ENCODE measurements at places on chromosomes 6 and 20.

- no peak for DNase-seq
Measured at GRCh38 chr6:107077710-107078109, 37.6 kb downstream of the BEND3 start.

DNA sequence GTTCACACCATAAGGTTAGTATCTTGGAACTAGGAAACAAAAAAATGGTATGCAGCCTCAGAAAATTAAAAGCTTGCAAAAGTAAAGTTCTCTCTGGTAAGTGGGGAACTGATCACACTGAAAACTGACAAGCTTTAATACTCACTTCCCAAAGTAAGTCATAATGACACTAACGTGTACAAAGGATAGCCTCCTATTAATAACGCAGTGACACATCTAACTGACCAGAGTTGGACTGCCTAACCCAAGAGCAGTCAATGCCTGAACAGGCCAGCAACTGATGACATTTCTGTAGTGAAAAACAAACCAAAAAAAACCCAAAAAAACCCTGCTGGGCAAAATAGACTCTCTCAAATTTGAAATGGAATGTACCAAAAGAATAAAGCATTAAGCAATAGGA is 30.7 kb downstream of the CHD6 start:
- no peak for DNase-seq

DNA sequence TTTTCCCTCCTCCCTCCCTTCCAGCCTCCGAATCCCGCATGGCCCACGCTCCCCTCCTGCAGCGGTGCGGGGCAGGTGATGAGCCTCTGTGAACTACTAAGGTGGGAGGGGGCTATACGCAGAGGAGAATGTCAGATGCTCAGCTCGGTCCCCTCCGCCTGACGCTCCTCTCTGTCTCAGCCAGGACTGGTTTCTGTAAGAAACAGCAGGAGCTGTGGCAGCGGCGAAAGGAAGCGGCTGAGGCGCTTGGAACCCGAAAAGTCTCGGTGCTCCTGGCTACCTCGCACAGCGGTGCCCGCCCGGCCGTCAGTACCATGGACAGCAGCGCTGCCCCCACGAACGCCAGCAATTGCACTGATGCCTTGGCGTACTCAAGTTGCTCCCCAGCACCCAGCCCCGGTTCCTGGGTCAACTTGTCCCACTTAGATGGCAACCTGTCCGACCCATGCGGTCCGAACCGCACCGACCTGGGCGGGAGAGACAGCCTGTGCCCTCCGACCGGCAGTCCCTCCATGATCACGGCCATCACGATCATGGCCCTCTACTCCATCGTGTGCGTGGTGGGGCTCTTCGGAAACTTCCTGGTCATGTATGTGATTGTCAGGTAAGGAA is at the start of gene OPRM1:
OPRM1 (plus strand) TSS at position 10 of the 612 bp plus-strand sequence; CDS start at position 315, 305 bp downstream.
- no peak for DNase-seq

DNA sequence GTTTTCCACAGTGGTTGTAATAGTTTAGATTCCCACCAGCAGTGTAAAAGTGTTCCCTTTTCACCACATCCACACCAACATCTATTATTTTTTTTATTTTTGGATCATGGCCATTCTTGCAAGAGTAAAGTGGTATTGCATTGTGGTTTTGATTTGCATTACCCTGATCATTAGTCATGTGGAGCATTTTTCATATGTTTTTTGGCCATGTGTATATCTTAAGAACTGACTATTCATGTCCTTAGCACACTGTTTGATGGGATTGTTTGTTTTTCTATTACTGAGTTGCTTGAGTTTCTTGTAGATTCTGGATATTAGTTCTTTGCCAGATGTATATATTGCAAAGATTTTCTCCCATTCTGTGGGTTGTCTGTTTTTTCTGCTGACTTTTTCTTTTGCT is 820.1 kb downstream of the TENT5A start:
- no peak for DNase-seq

DNA sequence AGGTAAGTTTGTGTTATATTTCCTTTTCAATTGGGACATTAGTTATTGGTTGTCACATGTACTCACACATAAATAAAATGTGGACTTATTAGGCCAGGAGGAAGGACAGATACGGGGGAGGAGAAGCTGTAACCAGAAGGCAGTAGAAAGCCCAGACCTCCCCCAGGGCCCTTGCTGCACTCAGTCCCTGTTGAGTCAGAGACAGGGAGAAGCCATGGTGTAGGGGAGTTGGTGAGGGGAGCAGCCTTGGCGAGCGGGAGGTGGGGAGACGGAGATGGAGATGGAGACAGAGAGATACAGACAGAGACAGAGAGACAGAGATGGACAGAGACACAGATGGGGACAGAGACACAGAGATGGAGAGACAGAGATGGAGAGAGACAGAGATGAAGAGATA is 263.2 kb downstream of the DLL1 start:
- no peak for DNase-seq

- no peak for DNase-seq
Measured at GRCh38 chr6:111715321-111715720, 109.6 kb upstream of the TRAF3IP2 start.

DNA sequence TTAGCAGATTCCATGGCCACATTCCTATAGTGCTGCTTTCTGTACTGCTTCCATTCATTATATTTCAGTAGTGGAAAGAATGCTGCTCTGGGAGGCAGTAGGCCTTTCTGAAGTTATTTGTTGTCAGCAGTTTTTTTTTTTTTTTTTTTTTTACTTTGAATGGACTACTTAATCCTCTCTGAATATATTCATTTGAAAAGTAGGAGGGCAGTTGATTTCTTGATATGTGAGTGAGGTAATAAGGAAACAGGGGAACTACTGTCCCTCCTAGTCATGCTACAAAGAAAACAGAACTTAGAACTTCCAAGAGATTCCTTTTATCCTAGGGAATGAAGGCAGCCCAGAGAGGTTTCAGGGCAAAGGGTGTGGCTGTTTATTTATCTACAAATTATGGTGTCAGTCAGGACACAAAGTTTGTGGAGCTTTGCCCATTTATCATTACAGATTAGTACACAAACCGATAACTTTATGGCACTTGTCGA is 155.9 kb downstream of the JARID2 start:
- DNase-seq, result no peak

GRCh38 chr6:129273161-129273560 is 390.2 kb downstream of the LAMA2 start:
- no peak for DNase-seq

DNA sequence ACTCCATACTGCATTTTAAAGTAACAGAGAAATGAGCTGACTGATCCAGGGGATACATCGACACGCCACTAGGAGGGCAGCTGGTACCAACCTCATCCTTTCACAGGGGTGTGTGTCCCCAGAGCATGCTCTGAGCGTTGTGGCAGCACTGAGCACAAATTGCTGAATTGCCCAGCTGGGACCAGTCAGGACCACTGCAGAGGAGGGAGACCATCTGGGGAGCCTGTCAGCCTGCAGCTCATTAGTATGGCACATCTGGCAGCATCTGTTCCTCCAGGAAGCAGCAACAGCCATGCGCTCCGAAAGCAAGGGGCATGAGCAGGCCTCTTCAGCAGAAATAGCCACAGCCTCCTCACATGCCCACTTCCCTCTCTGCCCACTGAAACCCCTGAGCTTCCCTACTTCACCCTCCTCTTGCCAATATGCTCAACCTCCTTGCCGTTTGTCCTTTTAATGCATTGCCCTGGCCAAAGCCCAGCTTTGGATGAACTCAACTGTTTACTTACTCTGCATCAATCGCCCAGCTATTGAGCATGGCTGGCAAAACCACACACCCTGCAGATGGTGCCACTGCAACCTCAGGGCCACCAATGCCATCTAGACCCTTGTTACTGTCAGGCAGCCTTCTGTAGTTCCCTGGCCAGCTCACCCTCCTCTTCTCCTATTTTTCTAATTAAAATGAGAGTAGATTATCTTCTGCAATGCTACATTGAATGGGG is 77.6 kb upstream of the NEDD9 start:
- no peak for DNase-seq

DNA sequence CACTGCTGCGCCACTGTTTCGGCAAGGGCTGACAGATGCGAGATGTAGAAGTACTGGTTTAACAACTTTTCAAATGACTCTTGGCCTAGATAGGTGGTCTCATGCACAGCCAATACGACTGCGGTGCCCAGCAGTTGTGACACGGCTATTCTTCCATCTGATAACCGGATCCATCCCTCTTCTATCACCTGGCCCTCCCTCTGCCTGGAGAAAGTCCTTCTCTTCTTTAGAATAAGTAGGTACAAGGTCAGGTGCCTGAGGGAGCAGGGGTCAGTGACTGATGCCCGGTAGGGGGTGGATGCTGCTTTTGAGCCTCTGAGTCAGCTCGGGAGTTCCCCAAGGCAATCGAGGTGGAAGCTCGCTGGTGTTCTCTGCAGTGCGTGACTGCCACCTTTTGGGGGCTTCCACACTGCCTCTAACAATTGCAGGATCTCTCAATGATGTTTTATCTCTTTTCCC is 166.8 kb upstream of the GRIK2 start:
- no peak for DNase-seq

- no peak for DNase-seq
Measured at GRCh38 chr6:44829836-44830235, 442.3 kb downstream of the CDC5L start.

- no peak for DNase-seq
Measured at GRCh38 chr6:165635965-165636364, 27.1 kb downstream of the PDE10A start.

- DNase-seq, result no peak
Measured at GRCh38 chr20:51886891-51887608, 84.7 kb upstream of the SALL4 start.

DNA sequence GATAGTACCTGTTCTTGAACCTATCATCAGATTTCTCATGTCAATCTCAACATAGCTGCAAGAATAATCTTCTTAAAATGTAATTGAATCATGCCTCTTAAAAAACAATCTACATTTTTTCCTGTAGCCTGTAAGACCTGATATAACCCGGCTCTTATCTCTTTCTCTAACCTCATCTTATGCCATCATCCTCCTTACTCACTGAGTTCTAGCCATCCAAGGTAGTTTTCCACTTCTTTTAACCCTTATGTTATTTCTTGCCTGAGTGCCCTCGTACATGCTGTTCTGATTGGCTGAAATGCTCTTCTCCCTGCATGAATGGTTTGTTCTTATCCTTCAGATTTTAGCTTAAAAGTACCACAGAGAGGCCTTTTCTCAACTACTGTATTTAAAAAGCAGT is 16.4 kb downstream of the SLC17A5 start:
- no peak for DNase-seq

DNA sequence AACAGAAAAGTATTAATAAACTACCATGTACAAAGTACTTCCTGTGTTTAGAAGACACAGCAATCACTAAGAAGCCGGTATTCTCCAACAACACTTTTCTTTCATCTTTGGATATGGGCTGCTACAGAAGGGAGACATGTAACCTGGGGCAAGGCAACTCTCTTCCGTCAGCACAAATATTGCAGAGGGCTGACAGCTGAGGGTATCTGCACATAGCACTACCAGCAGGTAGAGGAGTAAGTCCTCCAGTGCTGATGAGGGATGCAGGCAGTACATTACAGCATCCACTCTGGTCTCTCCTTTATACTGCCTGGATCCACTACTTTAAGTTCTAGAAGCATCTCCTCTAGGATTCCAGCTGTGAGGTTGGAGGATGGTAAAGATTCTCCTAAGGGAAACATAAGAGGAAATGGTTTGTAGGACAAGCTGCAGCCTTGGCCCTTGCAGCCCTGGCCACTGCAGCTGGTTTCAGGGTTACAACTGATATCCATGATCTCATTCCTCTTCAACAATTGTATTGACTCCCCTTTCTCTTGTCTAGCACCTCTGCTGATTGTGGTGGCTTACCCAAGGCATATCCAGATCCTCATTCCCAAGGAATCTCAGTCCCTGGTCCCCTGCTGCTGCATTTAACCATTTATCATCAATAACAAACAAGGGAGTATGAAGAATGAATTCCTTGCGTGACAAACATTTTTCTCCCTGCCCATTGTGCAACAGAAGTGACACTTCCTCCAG is 110.7 kb upstream of the ADGRF1 start:
- no peak for DNase-seq

DNA sequence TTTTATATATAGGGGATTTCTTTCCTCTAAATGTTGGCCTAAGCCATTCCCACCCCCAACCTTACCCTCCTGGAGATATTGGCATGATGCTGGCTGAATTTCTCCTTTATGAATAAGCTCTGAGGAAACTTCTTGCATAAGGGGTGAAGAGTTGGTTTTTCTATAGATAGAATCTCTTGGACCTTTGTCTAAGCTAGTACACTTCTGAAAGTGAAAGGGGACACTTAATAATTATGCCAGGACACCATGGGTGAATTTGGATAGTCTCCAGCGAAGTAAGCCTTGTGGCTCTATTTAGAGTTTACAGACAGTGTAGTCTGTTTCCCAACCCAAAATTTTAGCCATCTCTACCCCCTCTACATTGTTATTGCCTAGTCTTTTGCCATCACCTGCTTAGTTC is 27.1 kb upstream of the FABP7 start:
- DNase-seq, result no peak

DNA sequence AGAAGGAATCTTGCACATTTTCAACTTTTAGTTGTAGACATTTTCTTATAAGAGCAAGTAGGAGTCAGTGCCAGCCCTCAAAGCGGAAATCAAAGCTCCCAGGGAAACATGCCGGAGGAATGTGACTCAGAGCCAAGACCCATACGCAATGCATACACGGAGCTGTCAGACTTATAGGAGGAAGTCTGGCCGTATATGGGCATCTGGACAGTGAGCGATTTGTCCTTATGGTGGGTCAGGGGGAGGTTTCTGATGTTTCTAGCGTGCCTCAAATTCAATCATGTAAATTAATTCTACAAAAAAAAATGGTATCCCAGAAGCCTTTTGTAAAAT is 3.6 kb upstream of the CCN2 start:
- no peak for DNase-seq

DNA sequence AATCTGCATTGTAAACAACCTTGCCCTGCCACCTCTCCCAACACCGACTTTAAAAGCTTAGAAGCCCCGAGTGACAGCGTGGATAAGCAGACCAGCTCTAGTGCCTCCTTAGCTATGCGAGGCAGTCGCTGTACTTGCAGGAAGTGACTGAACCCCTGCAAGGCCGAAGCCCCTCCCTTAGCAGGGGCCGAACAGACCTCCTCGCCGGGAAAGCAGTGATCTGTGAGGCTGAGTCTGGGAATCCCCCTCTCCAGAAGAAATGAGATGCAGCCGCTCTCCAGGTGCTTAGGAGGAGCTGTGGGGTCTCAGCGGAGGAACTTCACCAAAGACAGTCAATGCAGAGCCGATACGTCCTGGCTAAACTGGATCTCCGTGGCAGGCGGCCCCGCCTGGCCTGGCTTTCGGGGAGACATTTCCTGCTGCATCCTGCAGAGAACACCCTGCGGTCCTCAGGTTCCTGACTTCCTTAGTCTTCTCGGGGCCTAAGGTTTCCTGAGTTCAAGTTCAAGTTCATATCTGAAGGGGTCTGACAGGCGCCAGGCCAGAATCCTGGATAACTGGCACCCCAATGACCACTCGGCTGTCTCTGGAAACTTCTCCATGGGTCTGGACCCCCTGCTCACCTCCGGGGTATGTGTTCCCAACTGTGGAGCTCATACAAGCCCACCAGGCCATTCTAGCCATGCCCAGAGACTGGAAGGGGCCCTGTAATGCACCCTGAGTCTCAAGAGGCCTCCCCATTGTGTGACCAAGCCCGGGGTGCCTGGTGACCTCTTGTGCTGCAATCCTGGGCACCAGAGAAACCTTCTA is 20.4 kb upstream of the FRMD1 start:
- DNase-seq, result no peak
